ENCODE measurements at places on chromosomes 11 and 22.

- no peak for DNase-seq
These were observed 59.2 kb upstream of the CRTAM start for GRCh38 chr11:122779047-122779629.

GRCh38 chr11:124307093-124307492 is 6.7 kb downstream of the OR8D1 start:
- no peak for DNase-seq

- no peak for DNase-seq
These were observed 1.9 kb upstream of the NDUFC2 start for GRCh38 chr11:78081583-78081982.

DNA sequence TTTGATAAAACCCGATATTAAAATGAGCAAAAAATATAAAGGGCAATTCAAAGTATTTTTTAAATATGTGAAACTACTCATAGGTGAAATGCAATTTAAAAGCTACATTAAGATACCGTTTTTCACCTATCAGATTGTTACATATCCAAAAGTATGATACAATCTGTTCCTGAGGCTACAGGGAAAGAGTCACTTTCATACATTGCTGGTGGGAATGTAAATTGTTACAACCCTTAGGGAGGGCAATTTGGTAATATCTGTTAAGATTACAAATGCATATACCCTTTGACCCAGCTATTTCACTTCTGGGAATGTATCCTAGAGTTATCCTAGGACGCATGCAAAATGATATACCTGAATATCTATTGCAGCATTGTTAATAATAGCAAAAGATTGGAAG is 132.1 kb downstream of the BLID start:
- no peak for DNase-seq
